ENCODE measurements at places on chromosomes 3 and 15.

- peak; percentile 69 for DNase-seq
Observed at GRCh38 chr15:51750792-51751696, at the start of gene TMOD2. TMOD2 (plus strand) TSS chr15:51751597; CDS start chr15:51766442, 14,845 bp downstream.

GRCh38 chr3:70716832-70717231 lies 404.4 kb upstream of the MDFIC2 start:
- DNase-seq = no peak

- no peak for DNase-seq
Observed at GRCh38 chr15:54707805-54708752, 488.7 kb downstream of the RSL24D1 start.

DNA sequence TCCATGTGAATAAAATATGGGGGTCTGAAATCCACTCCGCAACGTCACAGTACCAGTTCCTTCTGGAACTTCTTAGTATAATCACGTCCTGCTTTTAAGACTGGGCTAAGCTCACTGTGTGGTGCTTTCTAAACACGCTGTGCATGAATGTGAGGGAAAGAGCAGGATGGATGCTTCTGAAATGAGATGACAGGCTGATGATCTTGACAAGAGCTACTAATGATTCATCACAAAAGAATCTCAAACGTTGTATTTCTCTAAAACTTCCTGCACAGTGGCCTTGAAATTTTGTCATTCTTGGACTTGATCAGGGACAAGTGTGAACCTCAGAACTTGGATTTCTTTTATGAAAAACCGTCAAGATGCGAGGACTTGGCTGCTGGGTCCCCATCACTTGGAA lies 221.4 kb downstream of the CADPS start:
- DNase-seq = no peak

DNA sequence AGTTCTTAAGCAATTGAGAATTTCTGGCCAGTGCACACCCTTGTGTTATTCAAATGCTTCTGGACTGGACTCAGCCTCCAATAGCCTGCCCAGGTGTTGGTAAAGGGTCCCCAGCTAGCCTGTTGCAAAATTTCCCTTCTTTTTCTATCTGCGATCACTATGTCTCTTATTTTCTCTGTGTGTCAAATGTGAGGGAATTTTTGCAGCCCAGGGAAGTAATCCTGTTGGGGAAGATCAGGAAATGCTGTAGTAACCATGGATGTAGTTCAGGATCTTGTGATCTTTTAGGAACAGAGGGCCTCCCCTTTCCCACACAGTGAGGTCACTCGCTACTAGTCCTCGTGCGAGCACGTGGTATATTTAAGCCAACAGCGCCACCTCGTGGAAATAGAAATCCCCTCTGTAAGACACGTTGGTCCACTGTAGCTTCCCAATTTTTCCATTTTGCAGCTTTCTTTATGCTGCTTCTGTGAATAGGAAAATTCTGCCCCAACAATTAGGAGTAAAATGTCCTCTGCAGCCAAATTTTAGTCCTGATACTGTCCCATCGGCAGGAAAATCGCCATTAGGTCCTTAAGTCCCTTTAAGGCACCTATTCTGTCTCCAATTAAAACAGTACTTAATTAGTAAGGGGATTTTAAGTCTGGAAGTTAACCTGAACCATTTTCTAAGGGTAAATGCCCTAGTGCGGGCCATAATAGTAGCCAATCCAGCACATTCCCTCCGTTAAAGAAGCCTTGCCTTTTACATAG lies 4.0 kb upstream of the SMCO1 start:
- peak; percentile 64 for DNase-seq

- DNase-seq = no peak
Observed at GRCh38 chr15:66778716-66779115, 76.7 kb downstream of the SMAD6 start.

- DNase-seq = no peak
Observed at GRCh38 chr15:83538682-83539081, 91.5 kb downstream of the SH3GL3 start.

GRCh38 chr3:71525391-71525790 lies 58.1 kb downstream of the FOXP1 start:
- no peak for DNase-seq

GRCh38 chr15:80155001-80155377 lies 2.2 kb downstream of the FAH start:
- no peak for DNase-seq
